ENCODE measurements at places on chromosomes 6 and 20.

DNA sequence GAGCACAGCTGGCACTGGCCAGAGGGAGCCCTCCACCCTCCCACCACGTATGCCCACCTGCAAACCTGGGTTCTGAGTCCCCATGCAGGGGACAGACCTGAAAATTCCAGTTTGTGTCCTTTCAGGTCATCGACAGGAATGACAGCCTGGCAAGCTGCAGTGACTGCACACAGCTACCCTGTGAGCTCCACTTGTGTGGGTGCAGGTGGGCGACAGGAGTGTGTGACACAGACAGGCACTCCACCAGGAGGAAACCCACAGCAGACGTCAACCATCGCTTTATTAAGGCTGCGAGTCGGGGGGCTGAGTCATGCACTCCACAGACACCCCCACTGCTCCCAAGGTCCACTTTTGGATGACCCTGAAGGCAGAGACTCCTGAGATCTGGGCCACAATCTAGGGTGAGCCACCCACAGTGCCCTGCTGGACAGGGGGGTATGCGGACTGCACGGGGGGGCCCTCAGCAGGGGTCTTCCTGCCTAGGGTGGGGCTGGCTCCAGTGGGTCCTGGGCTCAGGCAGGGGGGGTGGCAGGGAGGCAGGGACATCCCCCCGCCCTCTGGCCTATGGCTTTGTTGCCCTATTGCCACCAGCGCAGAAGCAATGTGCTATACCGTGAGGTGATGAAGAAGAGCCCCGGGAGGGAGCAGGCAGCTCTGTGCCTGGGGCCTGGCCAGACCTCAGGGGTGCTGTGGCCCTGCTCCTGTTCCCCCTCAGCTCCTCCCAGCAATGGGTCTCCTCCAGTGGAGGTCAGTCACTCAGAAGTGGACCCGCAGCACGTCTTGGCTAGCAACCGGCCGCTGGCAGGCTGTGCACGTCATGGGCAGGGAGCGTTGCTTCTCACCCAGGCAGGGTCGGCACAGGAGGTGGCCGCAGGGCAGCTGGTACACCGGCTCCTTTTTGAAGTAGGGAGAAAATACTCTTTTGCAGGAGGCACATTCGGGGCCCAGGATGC lies 25.1 kb upstream of the AVP start:
- no peak for DNase-seq

- no peak for DNase-seq
Measured at GRCh38 chr6:12869816-12870432, 153.4 kb downstream of the PHACTR1 start.

- DNase-seq, result no peak
Measured at GRCh38 chr6:164166515-164166914, 752.0 kb downstream of the QKI start.

DNA sequence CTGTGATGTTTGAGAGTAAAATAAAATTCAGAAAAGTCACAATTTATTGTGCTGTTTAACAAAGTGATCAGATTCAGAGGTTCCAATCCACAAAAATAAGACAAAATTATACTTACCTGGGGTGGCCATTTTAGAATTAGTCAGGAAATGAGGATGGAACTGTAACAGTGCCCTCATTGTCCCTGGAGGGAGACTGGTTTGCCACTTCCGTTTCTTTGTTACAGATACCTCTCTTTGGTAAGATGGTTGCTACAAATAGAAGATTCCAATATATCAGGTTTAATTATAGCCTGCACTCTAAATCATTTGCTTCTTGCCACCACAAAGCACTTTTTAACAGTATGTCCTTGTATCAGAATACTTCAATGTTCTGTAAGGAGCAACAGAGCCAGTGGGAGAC lies 95.6 kb downstream of the CTNNBL1 start:
- no peak for DNase-seq

GRCh38 chr6:20085817-20086216 lies 126.5 kb downstream of the MBOAT1 start:
- DNase-seq, result no peak

- peak; percentile 68 for DNase-seq
Measured at GRCh38 chr20:10110151-10110550, 75.4 kb downstream of the ANKEF1 start.

- DNase-seq, result no peak
Measured at GRCh38 chr20:3209946-3210317, 634 bp downstream of the ITPA start.

- peak; percentile 13 for DNase-seq
Measured at GRCh38 chr6:149859368-149859767, 4.8 kb downstream of the LRP11 start.

GRCh38 chr6:40290816-40291215 lies 296.3 kb downstream of the LRFN2 start:
- DNase-seq, result no peak

DNA sequence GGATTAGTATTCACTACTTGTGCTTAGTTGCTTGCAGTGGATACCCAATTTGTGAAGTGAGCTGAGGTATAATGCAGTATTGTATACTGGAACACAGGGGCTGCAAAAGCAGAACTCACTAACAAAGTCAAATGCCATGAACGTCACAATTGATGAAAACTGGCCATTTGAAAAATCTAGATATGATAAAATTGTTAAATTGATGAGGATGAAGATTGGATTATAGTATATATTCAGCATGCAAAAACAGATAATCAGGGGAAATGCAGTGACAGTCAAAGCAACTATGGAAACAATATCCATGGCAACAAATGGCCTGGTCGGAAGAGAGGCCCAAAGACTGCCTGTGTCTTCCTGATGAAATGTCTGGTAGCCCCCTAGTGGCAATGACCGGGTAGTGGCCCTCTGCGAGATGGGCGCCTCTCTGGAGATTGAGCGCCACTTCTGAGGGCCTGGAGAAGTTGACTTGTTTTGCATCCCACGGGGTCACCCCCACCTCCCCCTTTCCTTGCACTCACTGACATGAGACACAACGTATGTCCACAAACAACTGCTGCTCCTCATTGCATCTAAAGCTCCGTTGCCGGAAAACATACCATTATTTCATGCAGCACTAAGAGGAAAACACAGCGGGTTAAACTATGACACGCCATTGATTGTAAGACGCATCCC lies 43.6 kb downstream of the C6orf15 start:
- DNase-seq, result peak; percentile 79

DNA sequence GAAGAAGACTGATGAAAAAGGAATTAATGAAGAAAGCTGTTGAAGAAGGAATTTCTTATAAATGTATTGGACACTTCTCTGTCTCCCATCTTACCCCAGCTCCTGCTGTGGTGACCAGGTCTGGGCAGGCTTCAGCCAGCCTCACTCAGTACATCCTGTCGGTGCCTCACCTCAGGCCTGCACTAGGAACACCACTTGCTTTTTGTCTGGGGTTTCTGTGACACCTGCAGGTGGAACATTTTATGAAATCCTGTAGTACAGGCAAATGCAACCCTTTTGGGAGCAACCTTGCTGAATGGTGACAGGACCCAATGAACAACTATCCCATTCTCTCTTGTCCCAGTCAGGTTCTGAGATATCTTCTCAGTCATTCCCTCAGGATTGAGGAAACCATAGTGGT lies 129.7 kb downstream of the PRDM13 start:
- DNase-seq, result no peak

- no peak for DNase-seq
Measured at GRCh38 chr6:1526398-1527072, 83.2 kb upstream of the FOXC1 start.
